ENCODE measurements at places on chromosomes 3 and 15.

- DNase-seq = no peak
Measured at GRCh38 chr3:74426571-74426970, 187.9 kb downstream of the CNTN3 start.

- DNase-seq = no peak
Measured at GRCh38 chr15:91135201-91136130, 35.4 kb downstream of the SV2B start.

DNA sequence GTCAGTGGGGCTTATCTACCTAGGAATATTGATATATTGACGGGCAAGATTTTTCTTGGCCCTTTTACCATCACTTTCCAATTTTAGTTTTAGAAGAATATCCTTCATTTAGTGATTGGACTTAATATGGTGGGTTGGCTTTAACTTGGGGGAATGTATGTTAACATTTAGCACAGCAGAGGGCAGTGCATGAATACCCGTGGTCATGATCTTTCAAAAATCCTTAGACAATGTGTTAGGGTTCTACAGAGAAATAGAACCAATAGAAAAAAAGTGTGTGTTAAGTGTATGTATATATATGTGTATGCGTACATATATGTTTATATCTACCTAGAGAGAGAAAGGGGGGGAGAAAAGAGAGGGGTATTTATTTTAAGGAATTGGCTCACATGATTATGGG lies 36.9 kb downstream of the GPR171 start:
- no peak for DNase-seq

DNA sequence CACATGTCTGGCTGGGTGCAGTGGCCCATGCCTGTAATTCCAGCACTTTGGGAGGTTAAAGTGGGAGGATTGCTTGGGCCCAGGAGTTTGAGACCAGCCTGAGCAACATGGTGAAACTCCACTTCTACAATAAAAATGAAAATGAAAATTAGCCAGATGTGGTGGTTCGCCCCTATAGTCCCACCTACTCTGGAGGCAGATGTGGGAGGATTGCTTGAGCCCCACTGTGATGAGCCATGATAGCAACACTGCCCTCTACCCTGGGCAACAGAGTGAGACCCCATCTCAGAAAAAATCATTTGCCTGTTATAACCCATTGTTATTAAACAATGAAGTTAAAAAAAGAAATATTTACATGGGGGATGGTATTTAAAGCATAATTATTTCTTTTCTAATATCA lies 240.1 kb upstream of the ZPLD1 start:
- DNase-seq = no peak

DNA sequence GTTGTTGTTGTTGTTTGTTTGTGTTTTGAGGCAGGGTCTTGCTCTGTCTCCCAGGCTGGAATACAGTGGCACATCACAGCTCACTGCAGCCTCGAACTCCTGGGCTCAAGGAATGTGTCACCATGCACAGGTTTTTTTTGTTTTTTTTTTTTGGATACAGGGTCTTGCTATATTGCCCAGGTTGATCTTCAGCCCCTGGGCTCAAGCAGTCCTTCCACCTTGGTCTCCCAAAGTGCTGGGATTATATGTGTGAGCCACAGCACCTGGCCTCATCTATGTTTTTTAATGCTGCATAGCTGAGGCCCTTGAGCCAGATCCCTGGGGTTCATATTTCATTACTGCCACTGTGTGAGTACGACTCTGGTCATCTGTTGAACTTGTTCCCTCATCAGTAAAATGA lies 352.6 kb downstream of the FEZF2 start:
- no peak for DNase-seq

- no peak for DNase-seq
Measured at GRCh38 chr3:62127116-62127515, 246.2 kb downstream of the FEZF2 start.
